ENCODE measurements at places on chromosomes 13 and 19.

GRCh38 chr13:32728327-32728726 lies 142.1 kb downstream of the PDS5B start:
- DNase-seq: no peak

DNA sequence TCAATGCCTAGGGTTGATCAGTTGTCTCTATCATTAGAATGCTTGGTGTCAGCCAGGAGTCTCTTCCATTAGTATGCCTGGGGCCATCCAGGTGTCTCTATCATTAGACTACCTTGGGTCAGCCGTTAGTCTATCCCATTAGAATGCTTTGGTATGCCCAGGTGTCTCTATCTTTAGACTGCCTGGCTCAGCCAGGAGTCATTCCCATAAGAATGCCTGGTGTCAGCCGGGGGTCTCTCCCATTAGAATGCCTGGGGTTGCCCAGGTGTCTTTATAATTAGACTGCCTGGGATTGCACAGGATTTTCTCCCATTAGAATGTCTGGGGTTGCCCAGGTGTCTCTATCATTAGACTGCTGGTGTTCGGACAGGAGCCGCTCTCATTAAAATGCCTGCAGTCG lies 1442.9 kb downstream of the UQCRFS1 start:
- no peak for DNase-seq

DNA sequence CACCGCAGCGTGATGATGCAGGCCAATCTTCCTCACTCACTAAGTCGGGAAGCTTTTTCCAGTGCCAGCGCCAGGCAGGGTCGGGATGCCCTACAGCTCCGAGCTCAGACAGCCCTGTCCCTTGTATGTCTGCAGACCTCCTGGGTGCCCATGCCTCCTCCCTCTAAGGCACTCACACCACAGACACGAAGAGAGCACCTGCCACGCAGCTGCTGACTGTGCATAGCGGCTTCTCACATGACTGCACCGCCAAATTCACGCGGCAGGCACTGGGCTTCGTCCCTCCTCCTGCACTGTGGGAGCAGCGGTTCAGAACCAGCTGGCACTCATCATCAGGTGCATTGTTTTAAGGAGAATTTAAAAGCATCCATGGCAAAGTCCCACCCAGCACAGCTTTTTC lies 88.1 kb downstream of the SLC7A1 start:
- DNase-seq: no peak

DNA sequence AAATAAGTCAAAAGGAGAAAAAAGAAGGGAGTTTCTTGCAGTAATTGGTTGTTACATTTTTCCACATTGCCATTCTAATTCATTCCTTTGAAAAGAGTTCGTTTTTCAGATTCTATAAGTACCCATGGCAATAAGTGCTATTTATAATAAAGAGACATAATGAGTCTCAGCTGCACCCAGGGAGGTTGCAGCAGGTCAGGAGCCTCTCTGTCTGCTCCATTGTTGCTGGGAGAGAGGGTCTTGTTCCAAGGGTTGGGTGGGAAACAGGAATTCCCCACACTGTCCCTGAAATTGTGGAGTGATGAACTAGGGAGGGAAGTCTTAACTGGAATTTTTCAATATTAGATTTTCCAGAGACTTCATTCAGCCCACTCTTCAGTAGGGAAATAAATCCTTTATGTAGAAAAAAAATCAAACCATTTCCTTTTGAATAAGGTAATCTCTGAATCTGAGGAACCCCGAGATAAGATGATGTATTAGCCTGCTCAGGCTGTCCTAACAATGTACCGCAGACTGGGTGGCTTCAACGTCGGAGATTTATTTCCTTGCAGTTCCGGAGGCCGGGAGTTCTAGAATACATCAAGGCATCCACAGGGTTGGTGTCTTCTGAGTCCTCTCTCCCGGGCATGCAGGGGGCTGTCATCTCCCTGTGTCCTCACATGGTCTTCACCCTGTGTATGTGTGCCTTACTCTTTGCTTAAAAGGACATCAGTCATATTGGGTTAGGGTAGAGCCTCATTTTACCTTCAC lies 342.7 kb upstream of the TMTC4 start:
- no peak for DNase-seq

- DNase-seq: no peak
These were observed 20.4 kb downstream of the POU2F2 start for GRCh38 chr19:42111811-42112210.

DNA sequence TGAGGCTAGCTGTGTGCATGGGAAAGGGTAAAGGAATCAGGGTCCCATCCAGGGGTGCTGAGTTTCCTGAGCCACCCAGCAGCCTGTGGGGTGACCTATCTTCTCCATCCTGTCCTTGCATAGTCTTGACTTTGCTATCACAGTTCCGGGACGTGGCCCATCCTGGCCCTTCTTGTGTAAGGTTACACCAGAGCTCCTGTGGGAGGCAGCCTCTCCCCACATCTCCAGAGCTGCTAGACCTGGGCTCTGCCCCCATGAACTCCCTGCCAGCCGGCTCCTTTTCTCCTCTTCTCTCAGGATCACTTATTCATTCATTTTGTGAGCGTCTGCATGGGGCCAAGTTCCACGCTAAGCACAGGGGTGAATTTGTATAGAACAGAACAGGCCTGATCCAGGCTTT lies 238.9 kb downstream of the TSHZ3 start:
- DNase-seq: no peak

DNA sequence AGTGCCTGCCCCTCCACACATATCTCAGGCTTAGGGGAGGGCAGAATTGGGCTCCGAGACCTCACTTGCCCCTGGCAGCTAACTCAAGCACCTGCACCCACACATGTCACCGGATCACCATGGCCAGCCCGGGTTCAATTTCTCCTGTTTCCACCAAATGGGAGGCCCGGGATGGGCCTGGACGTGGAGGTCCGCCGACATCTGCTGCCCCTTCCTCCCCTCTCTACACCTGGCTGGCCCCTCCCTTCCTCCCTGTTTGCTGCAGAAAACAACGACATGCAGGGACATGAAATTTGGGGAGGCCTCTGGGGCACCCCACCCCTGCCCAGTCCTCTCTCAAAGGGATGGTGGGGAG lies 1.3 kb downstream of the PRKD2 start:
- no peak for DNase-seq

- no peak for DNase-seq
These were observed 88.1 kb upstream of the STARD13 start for GRCh38 chr13:33373624-33374023.

DNA sequence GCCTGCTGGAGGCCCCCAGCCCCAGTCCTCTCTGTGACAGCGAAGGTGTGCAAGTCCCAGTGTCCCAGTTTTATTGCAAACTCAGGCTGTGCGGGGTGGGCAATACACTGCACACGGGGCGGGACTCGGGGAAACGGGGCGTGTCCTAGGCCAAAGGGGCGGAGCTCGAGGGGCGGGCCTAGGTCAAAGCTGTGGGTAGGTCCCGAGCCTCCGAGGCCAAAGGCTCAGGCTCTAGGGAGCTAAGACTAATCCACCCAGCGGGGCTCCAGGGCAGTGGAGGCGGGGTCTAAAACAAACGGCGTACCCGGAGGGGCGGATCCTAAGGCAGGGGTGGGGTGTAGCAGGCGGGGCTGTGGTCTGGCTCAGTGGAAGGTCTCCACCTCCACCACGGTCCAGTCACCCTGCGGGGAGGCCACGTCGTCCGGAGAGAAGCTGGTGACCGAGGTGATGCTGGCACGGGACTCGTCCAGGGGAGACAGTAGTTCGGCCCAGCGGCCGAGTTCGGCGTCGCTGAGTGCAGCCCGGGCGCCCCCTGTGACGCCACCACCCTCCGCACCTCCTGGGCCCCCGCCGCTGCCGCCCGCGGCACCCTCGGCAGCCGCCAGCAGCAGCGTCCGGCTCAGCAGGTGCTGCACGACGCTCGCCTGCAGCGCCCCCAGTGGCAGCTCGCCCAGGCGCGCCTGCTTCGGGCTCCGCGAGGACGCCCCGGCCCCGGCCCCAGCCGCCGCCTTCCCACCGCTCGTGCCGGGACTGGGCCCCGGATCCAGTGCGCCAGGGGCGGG lies 5.3 kb downstream of the PRR36 start:
- DNase-seq: peak; percentile 87

- peak; percentile 6 for DNase-seq
These were observed 53.2 kb downstream of the GPR12 start for GRCh38 chr13:26707122-26708006.

DNA sequence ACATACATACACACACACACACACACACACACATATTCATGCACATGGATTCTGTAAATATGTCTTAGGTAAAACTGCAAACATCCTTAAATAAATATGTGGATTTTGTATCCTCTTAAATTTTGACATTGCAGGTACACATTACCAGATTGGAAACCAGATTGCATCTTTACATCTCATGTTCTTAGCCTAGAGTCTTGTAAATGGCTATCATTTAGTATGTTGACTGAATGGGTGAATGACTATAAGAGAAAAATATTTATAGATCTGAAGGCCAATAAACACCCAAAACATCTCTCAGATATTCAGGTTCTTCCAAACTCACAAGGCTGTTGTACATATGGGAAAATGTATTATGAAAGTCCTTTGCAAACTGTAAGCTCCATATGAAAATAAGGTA lies 104.3 kb downstream of the STARD13 start:
- DNase-seq: no peak

- no peak for DNase-seq
These were observed 5.9 kb upstream of the ISYNA1 start for GRCh38 chr19:18443831-18444230.

DNA sequence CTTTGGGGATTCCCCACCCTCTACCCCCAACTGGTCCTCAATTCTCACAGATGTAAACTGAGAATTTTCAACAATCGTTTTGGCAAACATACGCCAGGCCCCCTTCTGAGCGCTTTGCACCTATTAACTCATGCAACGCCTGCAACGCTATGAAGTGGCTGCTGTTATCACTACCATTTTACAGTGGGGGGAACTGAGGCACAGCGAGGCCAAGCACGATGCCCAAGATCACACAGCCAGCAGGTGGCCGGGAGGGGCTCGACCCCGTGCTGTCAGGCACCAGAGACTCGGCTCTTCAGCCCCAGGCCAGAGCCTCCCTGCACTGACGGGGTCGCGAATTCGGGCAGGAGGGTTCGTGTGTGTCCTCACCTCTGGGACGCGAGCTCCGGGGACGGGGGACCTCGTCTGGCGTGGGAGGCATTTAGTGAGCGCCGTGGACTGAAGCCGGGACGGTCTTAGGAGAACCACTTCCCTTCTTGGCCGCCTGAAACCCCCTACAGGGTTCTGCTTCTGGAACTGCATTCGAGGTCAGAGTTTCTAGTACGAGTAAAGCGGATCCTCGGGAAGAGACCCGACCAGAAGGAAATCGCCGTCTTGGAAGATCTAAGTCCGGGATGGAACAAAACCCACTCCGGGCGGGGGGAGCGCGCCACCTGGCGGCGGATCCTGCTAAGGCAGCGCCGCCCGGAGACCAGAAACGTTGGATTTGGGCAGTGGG lies 21.0 kb downstream of the ZNF114 start:
- peak; percentile 38 for DNase-seq

DNA sequence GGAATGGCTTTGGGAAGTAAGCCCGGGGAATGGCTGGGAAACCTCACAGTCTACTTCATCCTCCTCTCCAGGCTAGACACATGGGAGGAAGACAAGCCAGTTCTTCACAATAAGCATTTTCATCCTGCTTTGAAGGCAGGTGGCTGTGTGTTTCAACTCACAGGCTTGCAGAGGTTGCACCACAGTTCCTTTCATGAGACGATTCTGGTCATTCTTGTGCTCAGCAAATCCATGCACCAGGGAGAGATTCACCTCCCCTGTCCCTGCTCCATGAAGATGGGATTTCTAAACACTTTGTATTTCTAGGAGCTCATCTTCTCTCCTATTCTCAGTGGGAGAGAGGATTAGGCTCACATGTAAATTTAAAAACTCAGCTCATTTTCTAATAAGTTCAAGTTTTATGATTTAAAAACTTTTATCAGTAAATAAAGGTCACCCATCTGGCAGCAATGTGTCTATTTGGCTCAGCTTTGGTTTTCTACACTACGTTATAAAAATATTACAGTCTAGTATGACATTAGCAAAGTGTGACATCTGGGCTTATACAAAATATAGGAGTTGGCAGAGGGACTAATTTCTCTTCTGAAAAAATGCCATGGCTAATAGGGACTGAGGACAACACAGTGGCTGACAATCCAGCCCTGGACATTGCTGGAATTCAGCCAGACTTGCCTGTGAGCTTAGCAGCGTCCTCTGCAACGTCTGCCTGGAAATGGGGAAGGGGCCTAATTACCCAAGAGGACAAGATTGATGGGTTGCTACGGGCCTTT lies 283.2 kb upstream of the SLC10A2 start:
- no peak for DNase-seq

GRCh38 chr13:75402787-75403186 lies 79.2 kb downstream of the TBC1D4 start:
- DNase-seq: no peak

DNA sequence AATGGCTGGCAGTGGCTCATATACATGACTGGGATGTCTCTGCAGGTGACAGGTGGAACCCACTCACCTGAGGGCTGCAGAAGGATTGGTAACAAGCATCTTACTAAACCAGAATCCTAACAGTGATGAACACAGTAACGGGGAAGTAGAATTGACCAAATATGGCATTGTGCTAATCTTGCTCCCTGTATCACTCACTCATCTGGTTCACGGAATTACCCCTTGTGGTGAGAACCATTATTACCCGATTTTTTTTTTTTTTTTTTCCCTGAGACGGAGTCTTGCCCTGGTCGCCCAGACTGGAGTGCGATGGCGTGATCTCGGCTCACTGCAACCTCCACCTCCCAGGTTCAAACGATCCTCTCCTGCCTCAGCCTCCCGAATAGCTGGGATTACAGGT lies 69.5 kb downstream of the PTPRS start:
- DNase-seq: no peak

GRCh38 chr13:103799028-103799427 lies 732.8 kb upstream of the SLC10A2 start:
- no peak for DNase-seq

- DNase-seq: no peak
These were observed 4.2 kb downstream of the FNDC3A start for GRCh38 chr13:48979892-48980291.

GRCh38 chr19:30877661-30878113 lies 471.5 kb downstream of the TSHZ3 start:
- peak; percentile 38 for DNase-seq

- DNase-seq: no peak
These were observed 3.3 kb upstream of the CEACAM7 start for GRCh38 chr19:41691268-41691970.

- no peak for DNase-seq
These were observed 16.3 kb downstream of the LYL1 start for GRCh38 chr19:13086341-13086740.

DNA sequence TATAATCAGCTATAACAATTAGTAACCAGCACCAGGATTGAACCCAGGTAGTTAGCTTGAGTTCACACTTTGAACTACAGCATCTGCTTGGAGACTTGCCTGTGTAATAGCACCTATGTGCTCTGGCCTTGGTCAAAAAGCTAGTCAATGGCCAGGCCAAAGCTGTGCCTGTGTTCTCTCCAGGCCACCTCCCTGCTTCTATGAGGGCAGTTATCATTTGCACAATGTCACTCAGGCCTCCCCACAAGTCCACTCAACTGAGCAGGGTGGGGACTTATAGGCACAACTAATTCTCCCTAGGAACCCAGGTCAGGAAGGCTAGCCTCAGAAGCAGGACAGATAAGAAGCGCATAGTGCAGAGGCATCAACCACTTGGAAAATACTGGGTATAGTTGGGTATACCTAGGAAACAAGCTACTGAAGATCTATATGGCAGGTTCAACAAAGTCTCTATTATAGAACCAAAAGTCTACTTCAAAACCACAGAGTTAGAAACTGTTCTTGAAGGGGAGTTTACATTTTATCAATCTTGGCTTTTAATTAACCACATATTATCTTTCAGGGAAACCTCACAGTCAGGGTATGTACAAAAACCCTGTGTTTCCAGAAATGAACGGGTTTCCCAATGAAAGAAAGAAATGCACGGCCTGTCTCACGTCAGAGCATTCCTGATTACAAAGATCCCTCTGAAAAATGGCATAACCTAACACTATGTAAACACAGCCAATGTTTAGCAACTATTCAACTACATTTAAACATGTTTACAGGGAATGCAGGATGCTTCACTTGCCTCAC lies 140.9 kb downstream of the ABCC4 start:
- no peak for DNase-seq
